ENCODE measurements at places on chromosomes 13 and 19.

- no peak for DNase-seq
Observed at GRCh38 chr19:31390711-31391110, 41.5 kb upstream of the TSHZ3 start.

- DNase-seq, result no peak
Observed at GRCh38 chr19:7751157-7751783, 3.9 kb upstream of the CD209 start.

GRCh38 chr13:20271441-20271840 is 39.3 kb upstream of the GJB6 start:
- DNase-seq, result no peak

GRCh38 chr19:42846597-42846996 is 32.9 kb downstream of the PSG1 start:
- no peak for DNase-seq

- DNase-seq, result no peak
Observed at GRCh38 chr13:22893204-22893603, 287.6 kb upstream of the SGCG start.

- DNase-seq, result no peak
Observed at GRCh38 chr19:6769006-6769619, 1.9 kb upstream of the SH2D3A start.

GRCh38 chr19:18415178-18415867 is 3.9 kb upstream of the SSBP4 start:
- DNase-seq, result peak; percentile 78

DNA sequence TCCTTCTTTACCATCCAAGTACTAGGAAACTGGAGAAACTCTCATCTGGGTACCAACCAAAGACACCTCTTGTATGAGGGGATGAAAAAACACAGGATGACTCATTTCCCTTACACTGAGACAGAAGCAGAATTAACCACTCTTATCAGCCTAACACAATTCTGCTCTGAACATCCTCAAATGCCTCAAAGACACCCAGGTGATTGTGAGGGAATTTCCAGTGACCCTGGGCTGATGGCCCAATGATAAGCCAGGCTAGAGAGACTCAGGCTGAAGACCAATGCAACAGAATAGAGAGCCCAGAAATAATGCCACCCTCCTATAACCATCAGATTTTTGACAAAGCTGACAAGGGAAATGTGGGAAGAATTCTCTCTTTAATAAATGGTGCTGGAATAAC is 7.0 kb downstream of the ZNF737 start:
- no peak for DNase-seq

DNA sequence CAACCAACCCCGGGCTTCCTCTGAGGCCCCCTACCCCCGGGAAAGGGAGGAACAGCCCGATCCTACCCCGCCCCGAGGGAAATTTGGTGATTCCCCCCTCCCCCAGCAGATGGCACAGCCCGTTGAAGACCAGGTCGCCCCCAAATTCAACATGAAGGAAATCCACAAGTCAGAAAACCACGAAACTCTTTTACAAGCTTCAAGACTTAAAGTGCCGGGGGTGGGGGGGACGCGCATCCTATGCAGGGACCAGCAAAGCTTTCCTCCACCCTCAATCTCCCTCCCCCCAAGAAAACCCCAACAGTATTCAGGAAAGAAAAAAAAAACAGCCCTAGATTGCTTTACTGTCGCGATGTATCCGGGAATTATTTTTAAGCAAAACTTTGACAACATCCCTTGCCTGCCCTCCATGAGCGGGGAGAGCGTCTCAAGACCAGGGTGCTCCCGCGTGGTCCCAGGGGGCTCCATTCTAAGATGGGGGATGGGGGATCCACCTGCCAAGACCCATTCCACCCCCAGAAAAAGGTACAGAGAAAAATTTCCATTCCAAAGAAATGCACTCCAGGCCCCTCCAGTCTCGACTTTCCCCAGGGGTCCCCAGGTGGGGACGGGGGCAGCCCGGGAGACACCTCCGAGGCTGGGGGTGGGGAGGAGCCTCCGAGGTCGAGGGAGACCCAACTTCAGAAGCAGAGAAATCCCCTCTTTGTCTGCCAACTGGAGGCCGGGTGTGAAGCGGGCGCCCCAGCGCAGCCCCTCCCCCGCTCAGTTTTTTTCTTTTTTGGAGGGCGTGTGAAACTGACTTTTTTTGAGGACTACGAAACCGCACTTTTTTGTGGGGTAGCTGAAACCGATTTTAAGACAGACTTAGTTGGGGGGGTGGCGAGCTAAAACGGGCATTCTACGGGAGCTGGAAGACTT is 1.5 kb downstream of the TCF3 start:
- DNase-seq, result no peak

DNA sequence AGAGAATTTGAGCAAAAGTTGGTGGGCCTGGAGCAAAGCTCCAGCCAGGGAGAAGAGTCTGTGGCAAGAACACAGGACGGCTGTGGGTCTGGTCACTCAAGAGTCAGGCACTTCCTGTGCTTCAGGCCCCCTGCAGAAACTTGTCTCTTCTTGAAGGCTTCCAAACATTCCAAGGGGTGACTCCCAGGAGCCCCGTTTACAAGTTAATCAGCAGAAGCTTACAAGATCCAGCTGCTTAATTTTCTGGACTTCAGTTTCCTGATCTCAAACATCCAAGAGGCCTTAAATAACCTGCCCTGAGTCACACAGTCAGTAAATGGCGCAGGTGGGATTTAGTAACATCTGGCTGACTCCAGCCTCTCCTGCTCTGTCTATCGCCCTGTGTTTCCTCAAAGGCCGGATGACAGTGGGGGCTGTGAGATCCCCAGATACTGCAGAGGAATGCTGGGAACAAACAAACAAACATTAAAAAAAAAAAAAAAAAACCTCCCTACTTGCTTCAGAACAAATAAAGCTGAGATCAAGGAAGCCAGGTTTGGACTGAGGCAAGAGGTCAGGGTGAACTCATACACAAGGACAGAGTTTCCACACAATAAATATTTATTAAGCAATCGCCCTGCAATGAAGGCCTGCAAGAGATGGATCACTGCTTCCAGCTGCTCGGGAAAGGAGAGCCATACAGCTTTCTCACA is 175.4 kb upstream of the RFC3 start:
- no peak for DNase-seq

DNA sequence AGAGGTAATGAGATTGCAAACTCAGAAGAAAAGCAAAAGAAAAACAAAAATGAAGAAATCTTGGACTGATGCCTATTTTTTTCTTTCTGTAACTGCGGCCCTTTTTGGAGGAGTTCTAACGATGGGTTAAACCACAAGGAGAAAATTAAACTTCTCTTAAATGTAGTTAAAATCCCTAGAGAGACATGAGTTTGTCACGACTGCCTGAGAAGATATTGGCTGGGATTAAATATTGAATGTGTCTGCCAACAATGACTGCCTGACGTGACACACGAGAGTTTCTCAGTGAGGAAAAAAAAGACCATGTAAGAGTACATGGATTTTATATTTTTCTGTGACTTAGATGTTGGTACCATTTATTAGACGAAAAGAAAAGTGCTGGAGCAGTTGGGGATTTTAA is 1013.4 kb downstream of the PCDH9 start:
- no peak for DNase-seq

GRCh38 chr13:114123448-114123847 is 9.0 kb downstream of the RASA3 start:
- no peak for DNase-seq

DNA sequence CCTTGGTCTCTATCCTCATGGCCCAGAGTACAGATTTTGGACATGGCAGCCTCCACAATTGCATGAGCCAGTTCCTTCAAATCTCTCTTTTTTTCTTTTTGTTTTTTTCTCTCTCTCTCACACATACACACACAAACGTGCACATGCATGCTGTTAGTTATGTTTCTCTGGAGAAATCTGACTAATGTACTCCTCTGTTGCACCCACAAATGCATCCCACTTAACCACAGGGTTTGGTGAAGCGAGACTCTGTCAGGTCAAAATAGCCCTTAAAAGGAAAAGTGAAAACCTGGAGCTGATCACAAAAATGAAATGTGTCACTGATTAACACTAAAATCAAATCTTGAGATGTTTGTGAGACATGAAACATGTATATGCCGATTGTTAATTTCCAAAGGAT is 374.6 kb upstream of the ARGLU1 start:
- DNase-seq, result no peak

- no peak for DNase-seq
Observed at GRCh38 chr13:76378767-76379166, 507.4 kb downstream of the KCTD12 start.

- DNase-seq, result no peak
Observed at GRCh38 chr19:46073268-46073922, 32.6 kb upstream of the IGFL4 start.

- DNase-seq, result no peak
Observed at GRCh38 chr13:23871616-23872220, 17.5 kb downstream of the MIPEP start.

DNA sequence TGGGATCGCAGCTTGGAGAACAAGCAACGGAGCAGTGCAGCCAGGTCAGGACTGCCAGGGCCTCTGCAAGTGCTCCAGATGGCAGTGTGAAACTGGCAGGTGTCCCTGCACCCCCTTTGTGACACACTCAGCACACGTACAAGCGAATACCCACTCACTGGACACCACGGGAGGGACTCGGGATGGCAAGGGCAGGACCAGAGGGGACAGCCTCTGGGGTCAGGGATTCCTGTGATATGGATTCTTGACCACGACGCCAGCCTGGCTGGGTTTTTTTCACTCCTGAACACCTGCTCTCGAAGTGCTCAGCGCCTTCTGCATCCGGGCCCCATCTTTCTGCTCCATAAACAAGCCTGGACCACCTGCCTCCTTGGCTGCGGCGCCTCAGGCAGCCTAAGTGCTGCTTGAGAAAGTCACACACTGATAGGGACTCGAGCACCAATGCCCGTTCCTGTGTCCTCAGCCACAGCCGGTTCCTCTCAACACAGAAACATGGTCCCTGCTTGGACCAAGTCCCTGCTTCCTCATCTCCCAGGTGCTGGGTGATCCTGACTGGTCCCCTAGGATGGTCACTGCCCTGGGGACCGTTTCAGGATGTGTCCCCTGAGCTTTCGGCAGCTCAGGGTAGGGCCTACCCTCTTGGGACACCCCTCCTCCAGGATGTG is 22.0 kb downstream of the ELAVL1 start:
- no peak for DNase-seq

DNA sequence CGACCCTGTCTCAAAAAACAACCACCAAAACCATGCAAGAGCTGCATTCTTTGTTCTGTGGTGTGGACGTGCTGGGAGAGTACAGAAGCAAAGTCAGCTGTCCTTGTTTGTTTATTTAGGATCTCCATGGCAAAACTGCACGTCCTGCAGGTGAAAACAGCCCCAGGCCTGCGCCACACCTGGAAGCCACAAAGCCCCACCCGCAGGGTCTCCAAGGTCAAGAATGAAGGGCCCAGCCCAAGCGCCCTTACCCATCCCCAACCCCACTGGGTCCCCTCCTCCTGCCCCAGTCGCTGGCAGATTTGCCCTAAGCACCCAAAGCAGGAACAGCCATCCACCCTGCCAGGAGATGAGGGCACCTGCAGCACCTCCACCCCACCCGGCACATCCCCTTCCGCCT is 10.5 kb downstream of the MBD3 start:
- no peak for DNase-seq

DNA sequence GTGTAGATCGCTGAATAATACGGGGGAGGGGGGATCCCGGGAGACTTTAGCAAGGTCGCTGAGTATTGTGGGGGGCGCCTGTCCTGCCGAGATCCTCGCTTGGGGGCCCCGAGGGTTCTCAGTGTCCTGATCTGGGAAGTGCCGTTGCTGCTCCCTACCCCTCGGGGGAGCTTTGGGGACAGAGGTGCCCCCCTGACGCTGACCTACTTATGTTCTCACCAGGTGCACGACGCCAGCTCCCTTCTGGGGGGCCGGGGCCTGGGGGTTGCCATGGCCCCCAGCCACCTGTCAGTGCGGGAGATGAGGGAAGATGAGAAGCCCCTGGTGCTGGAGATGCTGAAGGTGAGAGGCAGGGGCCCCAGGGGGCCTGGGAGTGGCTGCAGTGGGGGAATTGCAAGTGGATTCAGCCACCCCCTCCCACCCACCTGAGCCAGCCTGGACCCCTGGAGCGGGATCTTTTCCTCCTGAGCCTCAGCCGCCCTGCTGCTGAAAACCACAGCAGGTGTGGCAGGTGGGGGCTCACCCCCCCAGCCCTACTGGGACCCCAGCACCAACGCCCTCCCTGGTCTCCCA is 537 bp downstream of the NAT14 start:
- no peak for DNase-seq

- no peak for DNase-seq
Observed at GRCh38 chr19:53549340-53549739, 11.4 kb downstream of the ZNF331 start.

DNA sequence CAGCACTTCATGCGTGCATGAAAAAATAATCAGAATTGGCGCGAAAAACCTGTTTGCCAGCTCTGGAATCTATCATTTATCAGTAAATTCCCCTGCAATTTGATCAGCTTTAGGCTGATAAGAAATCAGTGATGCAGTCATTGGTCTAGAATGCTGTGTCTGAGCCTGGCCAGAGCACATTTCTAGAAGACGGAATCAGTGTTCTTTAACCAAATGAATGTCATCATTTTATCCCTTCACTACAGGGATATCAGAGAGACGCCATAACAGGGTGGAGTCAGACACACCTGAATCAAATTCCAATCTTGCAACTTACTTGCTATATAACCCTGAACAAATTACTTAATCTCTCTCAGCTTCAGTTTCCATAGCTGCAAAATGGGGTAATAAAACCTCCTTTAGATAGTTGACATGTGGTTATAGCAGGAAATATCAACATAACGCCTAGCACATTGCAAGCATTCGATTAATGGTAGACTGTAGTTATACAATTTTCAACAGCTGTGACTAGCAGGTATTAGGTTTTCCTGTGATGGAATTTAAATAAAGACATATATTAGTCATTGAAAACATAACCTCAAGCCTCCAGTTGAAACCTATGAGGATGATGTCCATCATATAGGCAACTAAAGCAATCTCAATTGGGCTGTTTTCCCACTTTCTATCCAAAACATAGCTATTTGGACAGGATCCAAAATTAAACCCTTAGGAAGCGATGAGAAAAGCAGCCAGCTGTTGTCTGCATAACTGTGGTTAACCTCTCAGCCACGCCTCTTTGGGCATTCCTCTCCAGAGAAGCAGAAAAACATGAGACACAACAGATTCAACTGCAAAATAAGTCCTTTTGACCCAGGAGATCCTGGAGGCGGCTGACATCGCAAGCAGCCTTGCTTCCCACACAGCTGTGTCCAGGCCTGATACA is 51.6 kb upstream of the UBL3 start:
- no peak for DNase-seq

GRCh38 chr13:35965226-35965927 is 165.8 kb downstream of the DCLK1 start:
- DNase-seq, result no peak

- no peak for DNase-seq
Observed at GRCh38 chr13:84139561-84140158, 257.4 kb upstream of the SLITRK1 start.

GRCh38 chr13:54356849-54357248 is 1328.2 kb downstream of the OLFM4 start:
- DNase-seq, result no peak

GRCh38 chr13:73061473-73061872 is 2.7 kb downstream of the KLF5 start:
- no peak for DNase-seq

DNA sequence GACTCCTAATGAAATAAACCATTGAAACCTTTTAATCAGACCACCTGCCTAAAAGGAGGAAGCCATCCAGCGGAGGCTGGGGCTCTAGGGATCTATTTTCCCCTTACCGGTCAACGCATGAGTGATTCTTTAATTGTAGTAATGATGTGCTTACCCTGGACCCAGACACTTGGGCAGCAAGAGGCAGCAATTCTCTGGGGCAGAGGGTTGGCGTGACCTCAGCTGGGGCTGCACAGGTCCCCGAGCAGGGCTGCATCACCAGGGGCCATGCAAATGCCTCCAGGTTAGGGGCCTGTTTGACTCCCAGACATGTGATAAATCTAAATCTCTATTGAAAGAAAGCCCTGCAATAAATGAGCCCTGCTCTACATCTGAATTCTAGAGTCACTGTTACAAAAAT is 194.2 kb upstream of the TSHZ3 start:
- no peak for DNase-seq
